GM06990 (cell line): ENCODE measurements at places on chromosomes 1 and 21.

GRCh38 chr1:213585959-213586586 lies 401.7 kb upstream of the PROX1 start:
- no peak for DNase-seq

GRCh38 chr1:238143038-238143437 lies 252.3 kb upstream of the ZP4 start:
- no peak for DNase-seq

DNA sequence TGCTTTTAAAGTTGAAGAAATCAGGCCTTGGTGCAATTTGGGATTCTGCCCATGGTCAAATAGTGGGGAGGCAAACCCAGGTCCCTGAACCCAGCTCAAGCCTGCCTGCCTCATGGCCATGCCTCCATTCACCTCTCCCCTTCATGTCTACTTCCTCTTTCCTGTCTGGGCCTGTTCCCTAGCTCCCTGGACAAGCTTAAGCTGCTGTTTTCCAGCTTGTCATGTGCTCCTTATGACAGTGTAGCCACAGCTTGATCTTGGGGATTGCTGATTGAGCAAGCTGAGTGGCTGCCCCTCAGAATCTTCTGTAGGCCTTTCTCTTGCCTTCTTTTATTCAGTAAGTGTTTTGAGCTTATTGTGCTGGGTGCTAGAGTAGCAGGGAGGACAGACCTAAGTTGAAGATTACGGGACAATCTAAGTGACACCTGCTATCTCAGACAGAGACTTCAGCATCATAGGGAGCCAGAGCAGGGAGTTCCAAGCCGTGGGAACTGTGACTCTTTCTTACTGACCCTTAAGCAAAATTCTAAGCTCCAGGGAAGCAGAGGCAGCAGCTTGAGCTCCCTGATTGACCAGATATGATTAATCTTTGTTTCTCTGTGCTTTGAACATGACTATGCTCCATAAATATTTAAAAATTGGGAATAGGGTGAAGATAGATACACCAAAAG lies 520 bp upstream of the MR1 start:
- DNase-seq = peak; percentile 64

DNA sequence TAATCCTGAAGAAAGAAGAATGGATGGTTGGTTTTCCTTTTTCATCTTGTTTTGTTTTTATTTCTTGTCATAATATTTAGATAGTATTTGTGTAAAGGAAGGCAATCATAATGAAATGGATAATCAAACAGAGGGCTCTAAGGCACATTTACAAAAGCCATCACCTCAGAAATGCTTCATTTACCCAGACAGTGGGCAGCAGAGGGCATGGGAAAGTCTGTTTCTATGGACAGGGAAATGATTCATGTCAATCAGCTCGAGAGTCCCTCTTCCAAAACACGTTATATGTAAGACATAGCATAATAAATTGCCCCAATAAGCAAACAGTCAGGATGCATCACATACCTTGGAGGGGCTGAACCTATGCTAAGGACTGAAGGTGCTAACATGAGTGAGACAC lies 426.1 kb downstream of the PLPP3 start:
- no peak for DNase-seq

DNA sequence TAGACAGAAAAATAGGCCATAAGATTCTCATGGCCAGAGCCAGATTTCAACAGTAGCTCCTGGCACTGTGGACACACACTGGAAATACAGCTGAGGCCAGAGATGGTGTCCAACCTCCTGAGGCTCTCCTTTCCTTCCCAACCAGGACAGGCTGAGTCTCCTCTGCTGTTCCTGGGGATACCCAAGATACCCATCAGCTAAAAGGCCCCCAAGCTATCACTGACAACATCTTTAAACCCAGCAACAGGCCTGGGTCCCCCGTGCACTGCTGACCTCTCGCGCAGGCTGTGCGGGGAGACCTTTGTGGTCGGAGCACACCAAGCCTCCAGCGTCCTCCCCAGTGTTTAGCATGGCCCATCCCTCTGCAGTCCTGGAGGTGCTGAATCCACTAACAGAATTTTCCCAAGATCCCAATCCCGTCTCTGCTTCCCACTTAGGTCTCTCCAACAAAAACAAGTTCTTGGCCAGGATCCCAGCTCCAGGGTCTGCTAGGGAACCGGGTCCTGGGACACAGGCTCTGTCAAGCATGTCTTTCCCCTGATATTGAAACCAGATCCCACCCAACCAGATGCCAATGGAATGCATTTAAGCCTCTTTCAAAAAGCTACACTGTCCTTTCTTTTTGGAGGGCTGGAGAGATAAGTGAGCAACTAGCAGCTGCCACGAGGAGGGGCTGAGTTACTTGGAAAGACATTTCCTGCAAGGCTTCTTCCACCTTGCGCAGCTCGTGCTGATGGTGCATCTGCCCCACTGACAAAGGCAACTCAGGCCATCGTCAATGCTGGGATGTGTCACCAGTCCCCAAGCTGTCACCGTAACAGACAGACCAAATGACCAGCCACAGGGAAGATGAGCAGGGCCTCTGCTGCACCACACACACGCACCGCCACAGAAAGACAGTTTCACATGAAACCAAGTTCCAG lies 73.2 kb downstream of the BCAR3 start:
- peak; percentile 51 for DNase-seq

- DNase-seq = no peak
Observed at GRCh38 chr1:231896806-231897205, 270.2 kb downstream of the DISC1 start.
